Activated CD4-positive, alpha-beta T cell treated with anti-CD3 and anti-CD28 coated beads, Interleukin-2, amount 10 ng/mL, durations not matched to agents 24 days and 14 days (primary cell): ENCODE measurements at places on chromosomes 3 and 15. TPM values are rescaled to one million over a fixed set of nuclear protein-coding genes. Genes with fewer than 3 reads are reported as not detected.

DNA sequence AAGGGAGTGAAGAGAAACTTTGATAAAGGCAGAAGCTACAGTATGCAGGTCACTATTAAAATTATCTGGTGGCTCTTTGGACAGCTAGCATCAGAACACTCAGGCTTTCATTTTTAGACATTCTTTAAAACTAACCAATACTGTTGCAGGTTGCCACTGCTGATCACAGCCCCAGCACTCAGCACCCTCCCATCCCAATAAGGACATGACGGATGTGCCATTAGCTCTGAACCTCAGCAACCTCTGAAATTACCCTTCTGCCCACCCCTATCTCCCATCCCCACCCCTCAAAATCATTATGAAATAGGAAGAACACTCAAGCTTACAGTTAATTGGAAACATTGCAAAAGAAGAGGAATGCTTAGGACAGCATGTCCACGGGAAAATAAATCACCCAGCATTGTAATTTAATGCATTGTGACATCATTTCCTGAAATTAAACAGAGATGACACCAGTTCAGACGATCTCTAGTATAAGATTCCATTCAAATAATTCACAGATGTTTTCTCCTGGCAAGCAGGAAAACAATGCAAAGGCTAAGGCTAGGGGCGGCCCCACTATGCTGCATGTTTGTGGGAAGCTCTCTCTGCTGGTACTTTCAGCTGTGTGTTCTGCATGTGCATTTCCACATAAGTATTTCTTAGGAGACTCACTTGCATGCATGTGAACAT lies 71.6 kb downstream of the MEIS2 start:
- DNase-seq, result no peak

DNA sequence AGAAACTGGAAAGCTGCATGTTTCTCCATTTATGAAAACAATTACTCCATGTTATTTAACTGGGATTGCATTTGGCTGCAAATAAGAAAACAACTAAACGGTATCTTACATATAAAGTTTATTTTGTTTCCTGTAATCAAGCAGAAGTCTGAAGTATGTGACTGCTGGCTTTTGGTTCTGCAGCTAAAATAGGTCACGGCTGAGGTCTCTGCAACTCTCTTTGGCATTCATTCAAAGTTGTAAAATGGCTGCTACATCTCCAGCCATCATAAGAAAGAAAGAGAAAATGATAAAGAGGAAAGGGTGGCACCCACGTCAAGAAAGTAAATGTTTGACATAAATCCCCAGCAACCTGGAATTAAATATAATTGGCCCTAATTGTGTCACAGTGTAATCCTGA lies 406.1 kb downstream of the TBC1D5 start:
- no peak for DNase-seq

- no peak for DNase-seq
Measured at GRCh38 chr3:162285259-162285658, 788.7 kb downstream of the OTOL1 start.

DNA sequence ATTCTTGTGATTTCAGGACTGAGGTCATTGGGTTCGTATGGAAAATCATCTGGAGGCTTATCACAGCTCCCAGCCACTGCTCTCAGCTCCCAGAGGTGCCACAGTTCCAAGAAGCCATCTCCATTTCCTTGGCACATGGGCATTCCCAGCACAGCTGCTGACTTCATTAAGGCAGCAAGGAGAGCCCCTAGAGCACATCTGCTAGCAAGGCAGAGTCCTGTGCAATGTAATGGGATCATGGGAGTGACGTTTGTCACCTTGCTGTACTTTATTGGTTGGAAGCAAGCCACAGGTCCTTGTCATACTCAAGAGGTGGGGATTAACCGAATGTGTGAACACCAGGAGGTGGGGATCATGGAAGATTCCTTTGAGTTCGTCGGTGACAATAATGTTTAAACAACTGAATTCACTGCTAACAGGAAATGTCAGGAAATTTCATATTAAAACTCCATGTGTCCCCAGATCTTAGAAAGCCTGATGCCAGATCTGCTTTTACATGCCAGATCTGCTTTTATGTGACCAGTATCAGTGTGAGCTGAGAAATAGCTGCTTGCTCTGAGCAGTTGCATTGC lies 148.8 kb downstream of the GABRG3 start:
- no peak for DNase-seq

DNA sequence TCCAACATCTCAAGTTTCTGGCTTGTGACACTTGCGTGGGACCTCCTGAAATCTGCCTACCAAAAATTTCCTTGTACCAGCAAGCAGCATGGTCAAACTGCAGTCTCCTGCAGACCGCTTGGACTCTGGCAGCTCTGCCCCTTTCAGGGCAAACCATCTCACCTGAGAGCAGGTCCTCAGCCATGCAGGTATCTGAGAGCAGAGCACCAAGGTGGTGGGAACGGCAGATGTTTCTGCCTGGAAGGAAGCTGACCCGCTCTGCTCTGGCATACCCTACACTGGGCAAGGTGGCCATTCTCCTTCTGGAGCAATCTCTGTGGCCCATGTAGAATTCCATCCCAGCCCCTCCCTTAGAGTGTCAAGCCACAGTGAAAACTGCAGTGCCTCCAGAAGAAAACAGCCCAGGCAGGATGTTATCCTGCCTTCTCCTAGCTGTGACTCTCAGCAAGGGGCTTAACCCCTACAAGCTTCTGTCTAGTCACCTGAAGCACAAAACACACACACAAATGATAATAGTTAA lies 21.6 kb downstream of the MESD start:
- DNase-seq, result no peak

GRCh38 chr3:129184396-129184657 lies 631 bp upstream of the CNBP start:
- DNase-seq, result peak; percentile 80

DNA sequence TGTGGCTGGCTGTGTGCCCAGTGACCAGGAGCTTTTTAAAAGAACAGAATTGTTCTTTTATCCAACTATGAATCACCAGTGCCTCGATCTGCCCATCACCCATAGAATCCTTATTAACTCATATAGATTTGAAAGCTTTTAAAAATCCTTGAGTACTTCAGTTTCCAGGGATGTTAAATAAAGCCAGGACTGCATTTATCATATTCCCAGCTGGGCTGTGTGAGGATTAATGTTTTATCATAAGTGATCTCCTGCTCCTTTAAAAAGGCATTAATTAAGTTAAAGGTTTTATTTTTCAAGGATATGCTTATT lies 234.0 kb downstream of the MYRIP start:
- no peak for DNase-seq

GRCh38 chr3:123909785-123910184 lies 25.7 kb upstream of the MYLK start:
- no peak for DNase-seq

GRCh38 chr3:128280481-128281052 lies 127.3 kb downstream of the EEFSEC start:
- DNase-seq, result no peak

- no peak for DNase-seq
Measured at GRCh38 chr15:36334059-36334458, 245.4 kb upstream of the CDIN1 start.

DNA sequence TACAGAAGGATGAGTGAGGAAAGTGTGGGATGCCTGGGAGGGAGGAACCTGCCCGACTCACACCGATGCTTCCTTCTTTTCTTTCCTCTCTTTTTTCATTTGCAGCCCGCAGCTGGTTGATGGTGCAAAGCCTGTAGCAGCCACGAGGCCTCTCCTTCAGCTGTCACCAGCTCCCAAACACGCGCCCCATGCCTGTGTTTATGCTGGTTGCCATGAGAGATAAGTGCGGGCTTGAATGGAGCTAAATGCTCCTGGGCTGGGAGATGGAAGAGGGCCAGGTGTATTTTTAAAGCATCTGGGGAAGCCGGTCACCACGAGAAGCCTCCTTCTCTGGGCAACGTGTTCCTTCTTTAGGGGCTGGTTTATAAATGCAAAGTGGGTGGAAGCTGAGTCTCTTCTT lies 9.3 kb downstream of the COLQ start:
- no peak for DNase-seq

DNA sequence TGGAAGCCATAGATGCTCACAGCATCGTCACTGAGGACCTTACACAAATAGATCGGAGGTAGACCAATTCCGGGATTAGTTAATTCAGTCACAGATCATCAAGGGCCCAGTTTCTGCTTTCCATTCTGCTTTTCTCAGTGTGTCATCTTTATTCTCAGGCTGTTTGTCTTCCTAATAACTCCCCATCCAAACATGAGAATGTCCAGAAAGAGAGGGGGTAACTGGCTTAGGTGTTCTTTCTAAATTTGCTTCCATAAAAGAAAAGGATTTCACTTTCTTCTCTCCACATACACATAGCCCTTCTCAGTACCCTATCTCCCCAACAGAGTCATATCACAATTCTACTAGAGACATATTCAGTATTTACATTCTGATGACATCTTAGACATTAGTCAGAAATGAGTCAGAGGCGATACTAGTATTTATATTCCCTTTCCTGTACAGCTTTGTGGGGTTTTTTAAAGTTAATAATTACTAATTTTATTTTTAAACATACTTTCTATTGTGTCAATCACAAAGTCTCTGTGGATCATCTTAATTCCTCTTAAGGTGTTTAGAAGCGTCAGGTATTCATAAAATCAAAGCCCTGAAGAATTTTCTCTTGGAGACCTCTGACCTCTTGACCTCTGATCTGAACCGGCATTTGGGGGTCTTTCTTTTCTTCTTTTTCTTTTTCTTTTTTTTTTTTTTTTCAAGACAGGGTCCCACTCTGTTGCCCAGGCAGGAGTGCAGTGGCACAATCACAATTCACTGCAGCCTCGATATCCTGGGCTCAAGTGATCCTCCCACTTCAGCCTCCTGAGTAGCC lies 24.3 kb upstream of the IL12A start:
- peak; percentile 6 for DNase-seq

GRCh38 chr3:128260275-128260674 lies 107.0 kb downstream of the EEFSEC start:
- no peak for DNase-seq

Gene STRIT1
- not detected in 2 replicates for total RNA-seq

Gene ATOSA
- 9.3 and 13.4 TPM in 2 replicates for total RNA-seq

Gene ARGFX
- total RNA-seq, result not detected in 2 replicates

Gene PTPN23
- 34.1 and 34.6 TPM in 2 replicates for total RNA-seq

Gene ZNF660
- total RNA-seq, result 0.17 and 0.30 TPM in 2 replicates
